NB4 (cell line): ENCODE measurements at places on chromosomes 7 and 10.

DNA sequence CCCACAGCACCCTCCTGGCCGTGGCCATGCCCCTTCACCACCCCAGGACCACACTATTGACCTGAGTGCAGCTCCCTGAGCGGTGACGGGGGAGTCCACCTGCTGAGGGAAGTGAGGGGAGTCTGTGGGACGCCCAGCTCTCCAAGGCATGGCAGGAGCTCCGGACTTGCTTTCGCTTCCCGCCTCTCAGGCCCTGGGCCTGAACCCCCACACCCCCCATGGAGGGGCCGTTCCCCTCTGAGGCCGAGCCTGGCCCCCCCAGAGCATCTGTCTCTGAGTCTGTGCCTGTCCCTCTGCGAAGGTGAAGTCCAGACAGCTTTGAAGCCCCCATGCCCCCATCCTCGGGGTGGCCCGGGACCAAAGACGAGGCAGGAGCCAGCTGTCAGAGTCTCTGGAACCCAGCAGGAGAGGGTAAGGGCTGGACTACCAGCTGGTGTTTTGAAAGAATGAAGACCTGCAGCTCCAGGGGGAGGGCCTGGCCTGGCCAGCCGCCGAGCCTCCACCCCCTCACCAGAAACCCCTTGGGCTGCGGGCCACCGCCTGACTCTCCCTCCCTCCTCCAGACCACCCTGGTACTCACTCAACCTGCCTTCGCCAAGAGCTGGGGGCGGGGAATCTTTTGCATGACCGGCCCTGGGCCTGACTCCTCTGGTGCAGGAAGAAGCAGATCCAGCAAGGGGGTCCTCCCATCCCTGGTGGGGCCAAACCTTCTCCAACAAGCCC is 114.0 kb downstream of the PDGFA start:
- no peak for DNase-seq

DNA sequence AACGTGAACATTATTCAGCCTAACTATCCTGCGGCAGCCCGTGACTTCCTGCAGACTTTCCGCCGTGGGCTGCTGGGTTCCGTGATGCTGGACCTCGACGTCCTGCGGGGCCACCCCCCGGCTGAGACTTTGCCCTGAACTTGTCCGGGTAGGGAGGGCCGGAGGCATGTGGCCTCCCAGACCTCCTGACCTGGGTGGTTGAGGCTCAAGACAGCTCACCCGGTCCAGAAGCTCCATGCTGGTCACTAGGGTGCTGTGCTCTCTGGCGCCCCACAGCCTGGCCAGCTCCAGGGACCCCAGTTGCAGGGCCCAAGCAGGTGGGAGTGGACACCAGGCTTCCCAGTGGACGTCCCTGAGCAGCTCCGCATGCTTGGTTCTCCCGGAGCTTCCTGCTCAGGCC is 4.4 kb downstream of the SPRN start:
- no peak for DNase-seq

DNA sequence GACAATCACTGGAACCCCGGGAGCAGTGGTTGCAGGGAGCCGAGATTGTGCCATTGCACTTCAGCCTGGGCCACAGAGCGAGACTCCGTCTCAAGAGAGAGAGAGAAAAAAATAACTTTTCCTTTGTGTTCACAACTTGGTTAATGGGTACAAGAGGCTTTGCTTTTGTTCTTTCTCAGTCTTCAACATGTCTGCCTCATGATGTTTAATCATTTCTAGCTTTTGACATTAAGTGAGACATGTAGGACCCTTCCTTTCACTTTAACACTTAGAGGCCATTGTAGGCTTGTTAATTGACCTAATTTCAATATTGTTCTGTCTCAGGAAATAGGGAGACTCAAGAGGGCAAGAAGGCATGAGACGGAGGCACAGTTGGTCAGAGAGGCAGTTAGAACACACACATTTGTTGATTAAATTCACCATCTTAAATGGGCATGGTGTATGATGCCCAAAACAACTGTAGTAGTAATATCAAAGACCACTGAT is 9.3 kb upstream of the CRCP start:
- no peak for DNase-seq

- DNase-seq: no peak
Measured at GRCh38 chr7:30920021-30920583, 8.4 kb downstream of the AQP1 start.

GRCh38 chr7:87119581-87119980 is 32.7 kb upstream of the DMTF1 start:
- no peak for DNase-seq

DNA sequence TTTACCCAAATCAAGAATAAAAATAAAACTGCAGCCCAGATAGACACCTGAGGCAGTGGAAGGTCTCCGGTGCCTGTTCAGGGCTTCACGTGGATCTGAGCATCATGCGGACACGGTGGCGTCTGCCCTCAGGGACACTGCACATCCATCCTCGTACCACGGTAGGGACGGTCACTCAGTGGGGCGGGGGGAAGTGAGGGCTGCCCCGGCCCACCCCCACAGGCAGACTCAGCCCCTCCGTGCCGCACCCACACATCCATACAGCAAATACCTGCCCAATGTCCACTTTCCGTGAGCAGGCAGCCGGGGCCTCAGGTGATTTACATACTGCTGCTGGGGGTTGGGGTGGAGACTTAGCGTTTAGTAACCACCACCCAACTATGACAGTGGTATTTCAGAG is 207.8 kb downstream of the DIP2C start:
- DNase-seq: no peak

GRCh38 chr10:49446031-49446430 is 50.1 kb upstream of the DRGX start:
- DNase-seq: peak; percentile 6
